Bronchial epithelial cell (primary cell): ENCODE measurements at places on chromosomes 4 and X.

- DNase-seq, result no peak
Observed at GRCh38 chr4:150773729-150774449, 191.9 kb downstream of the MAB21L2 start.

DNA sequence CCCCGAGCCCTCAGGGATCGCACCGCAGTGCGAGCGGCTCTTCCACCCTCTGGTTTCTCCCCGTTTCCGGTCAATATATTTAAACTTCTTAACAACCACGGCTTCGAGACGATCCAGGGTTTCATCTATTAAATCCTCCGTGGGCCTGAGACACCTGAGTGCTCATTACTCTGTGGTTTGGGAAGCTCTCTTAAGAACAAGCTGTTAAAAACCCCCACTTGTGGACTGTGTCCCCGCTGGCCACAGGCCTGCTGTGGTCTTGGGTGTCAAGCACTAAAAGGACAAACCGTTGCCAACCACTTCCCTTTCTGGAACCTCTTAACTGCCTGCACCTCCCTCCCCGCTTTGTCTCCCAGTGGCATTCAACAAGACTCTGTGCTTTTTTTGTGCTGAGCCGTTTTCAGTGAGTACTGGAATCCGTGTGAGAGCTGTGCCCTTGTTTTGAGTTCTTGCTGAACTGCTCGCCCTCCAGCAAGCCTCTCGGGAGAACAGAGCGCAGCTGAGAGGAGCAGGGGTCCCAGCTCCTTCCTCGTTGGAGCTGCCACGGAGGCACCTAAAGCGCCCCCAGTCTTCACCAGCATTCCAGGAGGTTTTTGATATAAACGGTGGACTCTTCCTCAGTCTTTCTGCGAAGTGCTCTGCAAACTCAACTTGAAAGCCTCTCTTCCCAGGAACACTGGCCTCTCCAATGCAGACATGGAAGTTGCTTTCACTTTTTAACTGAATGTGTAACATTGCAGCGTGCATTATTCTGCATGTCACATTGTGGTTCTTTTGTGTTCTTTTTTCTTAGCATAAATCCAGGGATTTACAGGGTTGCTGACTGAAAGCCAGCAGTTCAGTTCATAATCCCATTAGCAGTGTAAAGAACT lies 691 bp upstream of the IGFBP7 start:
- DNase-seq, result peak; percentile 43

DNA sequence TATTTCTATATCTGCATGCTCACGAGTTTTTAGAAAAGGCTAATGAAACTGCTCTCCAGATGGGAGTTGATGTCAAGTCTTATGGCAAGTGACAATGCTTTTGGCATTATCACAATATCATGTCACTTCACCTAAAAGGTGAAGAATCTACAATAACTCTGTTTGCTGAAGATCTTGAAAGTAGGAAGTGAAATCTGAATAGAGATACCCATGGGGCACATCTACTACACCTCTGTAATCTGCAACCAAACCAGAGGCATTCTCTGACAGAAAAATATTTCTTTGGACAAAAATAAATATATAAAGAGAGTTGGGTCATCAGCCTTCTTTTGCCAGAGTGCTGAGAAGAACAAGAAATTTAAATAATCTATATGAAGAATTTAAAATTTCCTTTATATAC lies 3.9 kb upstream of the VAMP7 start:
- no peak for DNase-seq

- no peak for DNase-seq
Observed at GRCh38 chr4:184807256-184807655, 18.5 kb downstream of the ACSL1 start.
